ENCODE measurements at places on chromosomes 3 and 15.
A peak's percentile ranks its signal among the peaks of the same experiment; 100 is the strongest.

DNA sequence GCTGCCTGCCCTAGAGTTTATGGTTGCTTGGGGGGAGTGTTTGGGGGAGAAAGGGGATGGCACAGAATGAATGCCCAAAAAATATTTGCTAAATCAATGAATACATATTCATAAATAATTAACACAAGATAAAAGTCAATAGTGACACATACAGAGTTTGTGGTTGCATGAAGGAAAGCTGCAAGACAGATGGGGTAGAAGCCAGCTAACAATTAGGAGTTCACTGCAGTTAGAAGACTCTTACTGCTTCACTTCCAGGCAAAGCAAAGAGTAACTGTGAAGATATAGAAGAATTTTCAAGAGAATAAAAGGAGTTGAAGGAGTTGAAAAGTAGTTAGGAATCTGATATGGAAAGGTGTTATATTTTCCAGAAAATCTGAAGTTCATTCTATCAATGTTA, 72.4 kb downstream of the ZNF280D start:
- DNase-seq, result no peak

- peak; percentile 17 for DNase-seq
Measured at GRCh38 chr3:39260957-39261356, 18.9 kb downstream of the CX3CR1 start.

- no peak for DNase-seq
Measured at GRCh38 chr3:99716463-99716995, 78.1 kb downstream of the COL8A1 start.

DNA sequence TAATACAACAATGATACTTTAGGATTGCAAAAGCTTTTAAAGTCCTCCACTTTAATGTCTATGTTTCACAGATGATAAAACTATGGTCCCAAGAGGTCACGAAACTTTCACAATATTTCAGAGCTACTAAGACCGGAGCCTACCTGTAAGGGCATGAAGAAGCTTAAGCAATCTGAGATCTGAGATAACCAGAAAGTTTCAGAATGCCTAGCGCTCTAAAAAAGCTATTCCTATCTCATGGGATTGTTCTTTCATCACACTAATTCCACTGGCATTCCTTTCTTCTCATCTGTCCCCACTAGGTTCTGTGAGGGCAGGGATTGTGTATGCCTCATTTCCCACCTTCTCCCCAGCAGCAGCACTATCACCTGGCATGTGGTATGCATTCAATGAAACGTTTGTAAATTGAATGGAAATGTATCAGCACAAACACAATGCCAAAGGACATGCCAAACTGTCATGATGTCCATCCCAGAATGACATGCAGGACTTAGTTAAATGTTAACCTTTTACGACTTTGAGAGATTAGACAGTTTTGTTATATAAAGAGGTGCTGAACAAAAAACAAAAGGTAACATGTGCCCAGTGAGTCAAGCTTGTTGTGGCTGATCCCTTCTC, 104.7 kb upstream of the NR2F2 start:
- DNase-seq, result no peak

GRCh38 chr15:56468401-56468800, 3.5 kb upstream of the MNS1 start:
- no peak for DNase-seq

- DNase-seq, result no peak
Measured at GRCh38 chr3:12558706-12559105, 1.8 kb downstream of the MKRN2 start.

GRCh38 chr3:159872374-159873109, 116.1 kb upstream of the IL12A start:
- DNase-seq, result no peak

DNA sequence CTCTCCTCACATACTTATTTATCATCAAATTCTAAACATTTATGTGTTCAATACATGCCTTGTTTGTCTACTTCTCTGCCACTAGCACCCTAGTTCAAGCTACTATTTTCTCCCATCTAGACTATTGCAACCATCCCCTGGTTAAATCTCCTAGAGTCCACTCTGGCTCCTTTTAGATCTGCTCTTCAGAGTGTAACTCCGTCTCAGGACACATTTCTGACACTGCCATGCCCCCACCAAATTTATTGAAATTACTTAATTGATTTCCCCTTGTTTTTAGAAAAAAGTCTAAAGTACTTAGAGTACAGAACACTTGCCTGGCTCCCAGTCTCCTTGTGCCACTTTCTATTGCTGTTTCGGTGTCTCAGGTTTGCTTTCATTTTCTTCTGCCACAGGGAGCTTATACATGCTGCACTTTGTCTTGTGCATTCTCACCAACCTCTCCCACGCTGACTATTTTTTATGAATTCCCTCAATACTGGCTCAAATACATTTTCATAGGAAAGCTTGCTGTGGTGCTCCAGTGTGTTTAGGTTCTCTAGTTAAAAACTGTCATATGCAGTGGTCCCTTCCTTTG, 792.3 kb downstream of the DIPK2A start:
- no peak for DNase-seq

DNA sequence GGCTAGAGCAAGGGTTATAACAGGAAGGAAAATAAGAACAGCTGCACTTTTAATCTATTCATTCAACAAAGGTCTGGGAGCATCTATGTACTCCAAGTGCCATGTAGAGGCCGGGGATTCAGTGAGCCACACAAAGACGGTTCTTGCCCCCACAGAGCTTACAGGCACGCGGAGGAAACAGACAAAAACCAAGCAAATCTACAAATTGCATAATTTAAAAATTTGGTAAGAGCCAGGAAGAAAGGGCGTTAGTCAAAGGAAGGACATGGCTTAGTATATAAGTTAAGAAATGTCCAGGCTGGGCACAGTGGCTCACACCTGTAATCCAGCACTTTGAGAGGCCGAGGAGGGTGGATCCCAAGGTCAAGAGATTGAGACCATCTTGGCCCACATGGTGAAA, 10.4 kb upstream of the GREM1 start:
- DNase-seq, result no peak

- DNase-seq, result no peak
Measured at GRCh38 chr3:126927401-126927750, 55.5 kb upstream of the PLXNA1 start.

Data from cerebellar cortex (tissue), 1 donor.